Umbilical cord (tissue), 2 donors: ENCODE measurements at places on chromosomes 11 and 22. TPM values are rescaled to one million over a fixed set of nuclear protein-coding genes. Genes with fewer than 3 reads are reported as not detected.
A peak's percentile ranks its signal among the peaks of the same experiment; 100 is the strongest.

NLRP6 gene
- not detected for total RNA-seq

KIRREL3 gene
- total RNA-seq = 0.72 TPM

KLHL35 gene
- total RNA-seq = 5.3 TPM

NAALAD2 gene
- total RNA-seq = 7.2 TPM

CCDC116 gene
- total RNA-seq = not detected

PLEKHA7 gene
- total RNA-seq = 8.2 TPM

RIMBP3C gene
- total RNA-seq = not detected

- no peak for DNase-seq
Measured at GRCh38 chr22:33163815-33164214, 105.6 kb upstream of the SYN3 start.

DNA sequence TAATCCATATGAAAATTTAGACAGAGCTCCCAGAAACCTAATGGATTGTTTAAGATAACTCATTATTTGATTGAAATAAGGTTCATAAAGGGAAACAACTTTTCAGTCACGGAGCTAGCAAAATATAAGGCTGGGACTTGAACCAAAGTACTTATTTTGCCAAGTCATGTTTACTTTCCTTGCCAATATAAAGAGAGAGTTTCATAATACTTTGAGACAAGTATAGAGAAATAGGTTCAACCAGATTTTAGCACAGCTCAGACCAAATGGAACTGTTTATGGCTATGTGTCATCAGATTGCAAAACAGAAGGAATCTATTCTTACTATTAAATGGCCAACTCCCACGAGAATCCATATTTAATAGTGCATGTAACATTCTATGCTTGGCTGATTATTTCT, 1517.5 kb upstream of the TENM4 start:
- peak; percentile 3 for DNase-seq

- DNase-seq = no peak
Measured at GRCh38 chr11:64744544-64745188, 724 bp upstream of the RASGRP2 start.

- no peak for DNase-seq
Measured at GRCh38 chr22:43566561-43567332, 154.9 kb downstream of the MPPED1 start.

DNA sequence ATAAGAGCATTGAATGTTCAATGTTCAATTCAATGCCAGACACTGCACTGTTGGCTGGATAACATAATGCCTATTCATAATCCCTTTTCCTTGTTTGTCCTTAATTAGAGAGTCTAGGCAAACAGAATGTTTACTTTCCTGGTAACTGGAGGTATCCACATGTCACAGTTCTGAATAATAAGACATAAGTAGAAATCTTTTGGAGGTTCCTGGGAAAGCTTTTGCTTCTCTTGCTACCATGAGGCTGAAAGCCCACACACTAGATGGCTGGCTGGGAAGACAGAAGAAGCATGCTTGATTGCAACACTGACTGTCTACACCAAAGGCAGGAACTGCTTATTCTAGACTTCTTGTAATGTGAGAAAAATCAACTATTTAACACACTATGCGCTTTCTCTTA, 79.5 kb downstream of the GAB2 start:
- no peak for DNase-seq

DNA sequence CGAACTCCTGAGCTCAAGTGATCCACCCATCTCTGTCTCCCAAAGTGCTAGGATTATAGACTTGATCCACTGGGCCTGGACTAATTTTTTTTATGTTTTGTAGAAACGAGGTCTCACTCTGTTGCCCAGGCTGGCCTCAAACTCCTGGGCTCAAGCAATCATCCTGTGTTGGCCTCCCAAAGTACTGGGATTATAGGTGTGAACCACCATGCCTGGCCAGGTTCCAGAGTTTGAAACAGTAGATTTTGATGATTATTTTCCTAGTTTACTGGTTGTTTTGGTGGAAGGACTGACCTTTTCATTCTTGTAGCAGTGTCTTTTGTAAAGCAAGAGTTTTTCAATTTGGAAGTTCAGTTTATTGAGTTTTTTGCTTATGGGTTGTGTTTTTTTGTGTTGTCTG, 15.0 kb downstream of the CABIN1 start:
- no peak for DNase-seq

DNA sequence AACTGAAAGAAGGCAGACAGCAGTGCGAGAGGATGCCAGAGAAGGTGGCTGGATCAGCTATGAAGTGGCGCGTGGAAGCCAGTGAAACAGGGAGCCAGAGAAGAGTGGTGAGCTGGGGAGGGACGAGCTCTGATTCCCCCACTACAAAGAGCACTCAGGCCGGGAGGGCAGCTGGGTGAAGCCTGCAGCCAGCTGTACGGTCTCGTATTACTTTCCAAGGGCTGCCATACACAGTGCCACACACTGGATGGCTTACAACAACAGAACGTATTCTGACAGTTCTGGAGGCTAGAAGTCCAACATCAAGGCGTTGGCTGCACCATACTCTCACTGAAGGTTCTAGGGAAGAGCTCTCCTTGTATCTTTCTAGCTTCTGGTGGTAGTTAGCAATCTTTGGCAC, 47.1 kb upstream of the WNT11 start:
- DNase-seq = no peak

DNA sequence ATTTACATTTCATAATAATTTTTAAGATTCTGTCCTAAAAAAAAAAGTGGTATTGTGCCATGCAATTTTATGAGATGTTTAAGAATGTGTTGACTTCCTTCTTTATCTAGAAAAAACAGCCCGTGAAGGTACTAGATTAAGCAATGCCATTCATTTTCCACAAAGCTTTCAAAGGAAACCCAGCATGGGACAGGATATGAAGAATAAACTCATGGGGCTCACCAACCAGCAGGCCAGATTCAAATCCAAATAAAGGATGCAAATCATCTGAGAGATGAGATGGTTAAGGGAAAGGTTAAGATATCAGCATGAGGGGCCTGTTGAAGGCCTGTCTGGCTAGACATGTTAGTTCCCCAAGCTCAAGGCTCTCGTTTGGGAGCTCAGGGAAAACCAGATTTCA, 199.1 kb downstream of the SWAP70 start:
- DNase-seq = no peak

DNA sequence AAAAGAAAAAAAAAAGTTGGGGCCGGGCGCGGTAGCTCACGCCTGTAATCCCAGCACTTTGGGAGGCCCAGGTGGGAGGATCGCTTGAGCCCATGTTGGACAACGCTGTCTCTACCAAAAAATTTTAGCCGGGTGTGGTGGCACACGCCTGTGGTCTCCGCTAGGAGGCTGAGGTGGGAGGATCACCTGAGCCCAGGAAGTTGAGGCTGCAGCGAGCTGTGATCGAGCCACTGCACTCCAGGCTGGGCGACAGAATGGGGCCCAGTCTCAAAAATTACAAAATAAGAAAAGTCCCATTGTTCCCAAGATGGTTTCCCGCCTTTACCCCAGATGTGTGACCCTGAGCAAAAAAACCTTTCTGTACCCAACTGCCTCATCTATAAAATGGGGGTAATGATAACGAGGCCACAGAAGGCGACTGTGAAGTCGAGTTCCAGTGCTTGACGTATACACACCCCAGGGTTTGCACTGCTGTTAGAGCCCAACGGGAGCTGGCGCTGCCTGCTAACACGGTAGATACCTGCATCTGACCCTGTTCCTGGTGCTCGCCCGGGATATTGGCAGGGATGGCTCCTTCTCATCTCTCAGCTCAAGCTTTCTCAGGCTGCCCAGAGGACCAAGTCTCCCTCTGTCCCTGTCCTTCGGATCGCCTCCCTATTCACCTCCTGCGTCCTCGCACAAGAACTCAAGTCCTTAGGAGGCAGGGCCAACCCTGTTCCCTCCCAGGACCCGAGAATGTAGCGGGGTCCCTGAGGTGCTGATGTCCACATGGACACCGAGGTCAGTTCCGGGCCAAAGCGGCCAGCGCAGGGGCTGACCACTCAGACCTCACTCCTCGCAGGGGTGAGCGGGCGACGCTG, 1.1 kb upstream of the RPLP2 start:
- no peak for DNase-seq

DNA sequence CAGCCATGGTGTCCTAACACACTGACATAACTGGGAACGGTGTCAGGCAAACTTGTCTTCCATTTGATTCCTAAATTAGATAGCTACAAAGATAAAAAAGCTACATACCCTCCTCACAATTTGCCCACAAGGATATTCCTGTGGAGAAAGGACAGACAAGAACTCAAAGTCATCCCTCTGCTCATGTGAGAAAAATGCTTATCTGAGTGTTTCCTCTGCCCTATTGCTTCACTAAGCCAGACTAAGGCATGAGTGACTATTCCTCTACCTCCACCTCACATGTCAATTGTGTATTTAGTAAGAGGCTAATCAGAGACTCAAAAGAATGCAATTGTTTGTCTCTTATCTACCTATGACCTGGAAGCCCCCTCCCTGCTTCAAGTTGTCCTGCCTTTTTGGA, 247.7 kb downstream of the DDX10 start:
- DNase-seq = no peak

GRCh38 chr22:21857481-21857914, 9.9 kb downstream of the MAPK1 start:
- no peak for DNase-seq

- no peak for DNase-seq
Measured at GRCh38 chr11:47498149-47498548, 49.2 kb upstream of the RAPSN start.

- DNase-seq = peak; percentile 60
Measured at GRCh38 chr11:102849311-102849710, 5.9 kb upstream of the MMP3 start.

- no peak for DNase-seq
Measured at GRCh38 chr11:2168286-2169004, 3.2 kb downstream of the TH start.

DNA sequence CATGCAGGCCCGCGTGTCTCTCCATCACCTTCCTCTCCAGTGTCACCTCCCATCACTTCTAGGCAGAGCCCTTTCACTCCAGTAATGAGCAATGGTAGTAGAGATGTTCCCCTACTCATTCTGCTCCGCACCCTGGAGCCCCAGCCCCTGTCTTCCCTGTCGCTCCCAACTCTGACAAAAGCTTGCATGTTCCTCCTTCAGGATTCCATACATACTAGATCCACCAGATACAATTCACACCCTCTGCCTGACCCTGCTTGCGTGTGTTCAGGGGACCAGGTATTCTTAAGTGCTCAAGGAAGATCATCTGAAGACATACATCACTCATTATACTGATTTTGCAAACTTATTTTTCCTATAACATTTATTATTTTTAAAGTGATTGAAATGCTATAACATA, 222.7 kb downstream of the SNX19 start:
- DNase-seq = no peak

DNA sequence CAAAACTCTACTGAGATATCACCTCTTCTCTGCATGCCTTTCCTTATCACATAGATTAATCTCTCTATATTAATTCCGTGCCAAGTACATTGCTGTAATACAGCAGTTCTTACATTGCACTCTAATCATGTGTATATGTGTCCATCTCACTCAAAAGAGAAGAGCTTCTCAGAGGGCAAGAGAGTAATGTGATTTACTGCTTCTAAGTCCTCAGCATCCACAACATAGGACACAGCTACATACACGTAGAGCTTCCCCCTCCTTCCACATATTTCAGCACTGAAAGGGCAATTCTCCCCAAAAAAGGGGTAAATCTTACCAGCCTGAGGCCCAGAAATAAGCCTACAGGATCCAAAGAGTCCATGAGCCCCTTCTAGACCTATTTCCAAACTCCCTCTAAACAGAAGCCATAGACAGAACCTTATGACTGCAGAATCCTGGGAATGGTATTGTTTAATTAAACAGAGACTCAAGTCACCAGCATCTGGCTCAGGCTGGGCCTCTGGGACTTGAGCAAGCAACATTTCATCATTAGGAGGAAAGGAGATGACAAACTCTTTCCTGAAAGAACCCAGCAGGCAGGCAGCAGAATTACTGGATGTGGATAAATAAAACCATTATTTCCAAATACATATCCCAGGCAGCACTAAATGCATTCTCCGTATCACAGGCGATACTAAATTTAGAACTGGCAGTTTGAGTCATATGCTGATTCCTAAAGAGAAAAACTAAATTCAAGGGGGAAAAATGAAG, 87.2 kb downstream of the KCNC1 start:
- peak; percentile 37 for DNase-seq

DNA sequence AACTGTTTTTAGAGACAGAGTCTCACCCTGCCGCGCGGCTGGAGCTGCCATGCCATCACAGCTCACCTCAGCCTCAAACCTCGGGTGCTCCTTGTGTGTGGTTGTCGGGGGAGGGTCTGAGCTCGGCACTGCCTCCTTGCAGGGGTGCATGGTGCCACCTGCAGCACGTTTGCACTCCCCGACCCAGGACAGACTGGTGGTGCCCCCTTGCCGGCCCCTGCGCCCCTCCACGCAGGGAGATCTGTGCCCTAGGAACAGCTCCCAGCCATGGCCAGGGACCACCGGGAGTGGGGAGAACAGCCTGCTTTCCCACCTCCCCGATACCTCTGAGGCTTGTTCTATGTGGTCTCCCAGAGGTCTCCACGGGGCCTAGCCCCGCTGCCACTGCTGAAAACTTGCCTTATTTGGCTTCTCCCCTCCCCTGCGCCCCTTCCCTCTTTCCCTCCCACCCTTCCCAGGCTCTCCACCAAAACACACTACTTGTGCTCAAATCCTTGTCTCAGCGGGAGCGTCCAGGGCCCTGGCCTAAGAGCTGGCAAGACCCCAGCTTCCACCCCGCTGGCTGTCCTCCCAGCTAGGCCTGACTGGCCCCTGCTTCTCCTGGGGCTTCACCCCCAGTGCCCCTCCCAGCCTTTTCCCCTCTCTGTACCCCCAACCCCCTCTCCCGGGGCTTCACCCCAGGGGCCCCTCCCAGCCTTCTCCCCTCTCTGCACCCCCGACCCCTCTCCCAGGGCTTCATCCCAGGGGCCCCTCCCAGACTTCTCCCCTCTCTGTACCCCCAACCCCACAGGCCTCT, 13.4 kb upstream of the TPCN2 start:
- DNase-seq = peak; percentile 79

DNA sequence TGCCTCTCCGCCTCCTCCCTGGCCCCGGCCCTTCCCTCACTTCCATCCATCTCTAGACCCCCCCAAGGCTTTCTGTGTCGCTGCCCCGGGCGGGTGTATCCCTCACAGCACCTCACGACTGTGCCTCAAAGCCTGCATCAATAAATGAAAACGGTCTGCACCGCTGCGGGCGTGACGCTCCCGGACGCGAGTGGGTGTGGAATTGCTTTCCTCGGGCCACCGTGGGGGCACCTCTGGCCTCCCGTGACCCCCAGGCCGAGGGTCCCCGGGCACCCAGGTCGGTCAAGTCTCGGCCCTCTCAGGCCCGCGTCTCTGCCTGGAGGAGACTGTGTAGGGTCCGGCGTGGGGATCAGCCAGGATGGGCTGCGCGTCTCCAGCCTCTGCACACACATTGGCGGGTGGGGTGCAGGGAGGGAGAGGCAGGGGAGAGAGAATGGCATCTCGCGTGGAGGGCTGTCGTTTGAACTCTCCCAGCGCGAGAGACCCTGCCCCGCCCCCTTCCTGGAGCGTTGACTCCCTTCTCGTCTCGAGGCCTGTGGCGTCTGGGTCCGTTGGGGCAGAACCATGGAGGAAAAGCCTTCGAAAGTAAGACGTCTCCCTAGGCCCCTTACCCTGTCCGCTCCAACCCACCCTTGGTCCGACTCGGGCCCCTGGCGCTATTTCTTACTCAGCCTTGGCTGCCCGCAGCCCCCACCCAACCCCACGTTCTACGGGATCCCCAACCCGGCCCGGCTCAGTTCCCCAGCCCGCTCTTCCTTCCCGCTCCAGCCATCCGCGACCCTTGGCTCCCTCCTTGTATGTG, at the start of gene CATSPERZ:
Gene CATSPERZ, plus strand, starts transcription at position 512 of the 802 bp plus-strand sequence. Its CDS starts 53 bp downstream, at position 565.
- DNase-seq = no peak
